ENCODE measurements at places on chromosomes 5 and 9.

DNA sequence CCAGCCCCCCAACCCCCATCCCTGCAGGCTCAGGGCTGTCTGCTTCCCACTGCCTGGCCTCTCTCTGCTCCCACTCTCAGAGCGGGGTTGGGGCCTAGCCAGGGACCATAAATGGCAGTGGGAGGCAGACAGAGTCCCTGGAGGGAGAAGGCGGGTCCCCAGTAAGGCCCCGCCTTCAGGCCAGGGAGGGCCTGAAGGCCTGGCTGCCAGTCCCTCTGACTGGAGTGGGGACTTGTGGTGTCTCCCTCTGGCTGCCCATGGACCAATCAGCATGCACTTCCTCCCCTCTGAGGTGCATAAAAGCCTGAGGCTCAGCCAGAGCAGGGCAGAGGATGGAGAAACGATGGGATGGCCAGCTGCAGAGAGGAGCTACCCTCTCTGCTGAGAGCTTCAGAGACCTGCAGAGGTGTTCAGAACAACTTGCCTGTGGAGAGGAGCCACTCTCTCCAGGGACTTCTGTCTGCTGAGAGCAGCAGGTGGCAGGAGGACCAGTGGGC is 2.7 kb upstream of the BTNL9 start:
- DNase-seq, result no peak

DNA sequence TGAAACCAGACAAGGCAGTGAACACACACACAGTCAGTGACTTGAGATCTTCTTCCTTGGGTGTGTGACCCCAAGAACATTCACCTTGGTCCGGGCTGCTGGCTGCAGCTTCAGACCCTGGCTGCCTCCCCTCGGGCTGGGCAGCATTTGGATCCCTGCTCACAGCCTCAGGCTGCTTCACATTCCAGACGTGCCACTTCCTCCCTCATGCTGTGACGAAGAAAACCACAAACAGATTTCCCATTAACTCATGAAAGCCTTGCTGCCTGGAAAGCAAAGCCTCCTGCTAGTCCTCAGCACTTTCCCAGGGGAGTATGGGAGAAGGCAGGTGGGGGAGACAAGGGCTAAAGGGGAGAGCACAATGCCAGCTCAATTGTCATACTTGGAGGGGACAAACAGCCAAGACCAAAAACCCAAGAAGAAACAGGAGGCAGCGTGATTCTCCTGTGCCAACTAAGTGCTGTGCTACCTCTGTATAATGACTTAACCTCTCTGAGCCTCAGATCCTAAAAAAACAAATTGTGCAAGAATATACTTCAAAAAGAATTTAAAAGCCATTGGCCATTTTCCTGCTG is 594.6 kb upstream of the BRINP1 start:
- DNase-seq, result no peak

GRCh38 chr5:76274571-76274970 is 128.5 kb upstream of the IQGAP2 start:
- no peak for DNase-seq

GRCh38 chr5:73339711-73340110 is 108.9 kb downstream of the FOXD1 start:
- no peak for DNase-seq

DNA sequence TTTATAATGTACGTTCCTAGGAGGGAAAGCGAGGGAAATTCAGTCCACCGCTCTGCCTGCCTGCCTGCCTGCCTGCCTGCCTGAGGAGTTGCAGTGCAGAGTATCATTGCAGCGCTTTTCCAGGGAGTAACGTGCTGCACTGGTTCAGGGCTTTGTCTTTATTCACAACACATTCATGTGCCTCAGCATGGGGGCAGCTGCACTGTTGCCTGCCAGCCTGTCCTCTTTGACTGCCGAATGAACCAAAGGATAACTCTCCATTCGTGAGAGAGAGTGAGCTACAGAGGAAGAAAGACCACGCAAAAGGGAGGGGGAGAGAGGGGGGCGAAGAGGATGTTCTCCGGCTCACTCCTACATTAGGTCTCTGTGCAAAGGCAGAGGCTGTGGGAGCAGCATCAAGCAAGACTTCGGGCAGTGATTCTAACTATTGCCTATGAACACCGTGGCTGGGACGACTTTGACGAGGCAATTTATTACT is 791.2 kb downstream of the MAT2B start:
- no peak for DNase-seq

GRCh38 chr5:126920291-126920690 is 110.1 kb downstream of the MARCHF3 start:
- no peak for DNase-seq

- DNase-seq, result no peak
Measured at GRCh38 chr5:35393901-35394300, 163.6 kb upstream of the PRLR start.

GRCh38 chr9:129945314-129945713 is 97.7 kb downstream of the FNBP1 start:
- no peak for DNase-seq

DNA sequence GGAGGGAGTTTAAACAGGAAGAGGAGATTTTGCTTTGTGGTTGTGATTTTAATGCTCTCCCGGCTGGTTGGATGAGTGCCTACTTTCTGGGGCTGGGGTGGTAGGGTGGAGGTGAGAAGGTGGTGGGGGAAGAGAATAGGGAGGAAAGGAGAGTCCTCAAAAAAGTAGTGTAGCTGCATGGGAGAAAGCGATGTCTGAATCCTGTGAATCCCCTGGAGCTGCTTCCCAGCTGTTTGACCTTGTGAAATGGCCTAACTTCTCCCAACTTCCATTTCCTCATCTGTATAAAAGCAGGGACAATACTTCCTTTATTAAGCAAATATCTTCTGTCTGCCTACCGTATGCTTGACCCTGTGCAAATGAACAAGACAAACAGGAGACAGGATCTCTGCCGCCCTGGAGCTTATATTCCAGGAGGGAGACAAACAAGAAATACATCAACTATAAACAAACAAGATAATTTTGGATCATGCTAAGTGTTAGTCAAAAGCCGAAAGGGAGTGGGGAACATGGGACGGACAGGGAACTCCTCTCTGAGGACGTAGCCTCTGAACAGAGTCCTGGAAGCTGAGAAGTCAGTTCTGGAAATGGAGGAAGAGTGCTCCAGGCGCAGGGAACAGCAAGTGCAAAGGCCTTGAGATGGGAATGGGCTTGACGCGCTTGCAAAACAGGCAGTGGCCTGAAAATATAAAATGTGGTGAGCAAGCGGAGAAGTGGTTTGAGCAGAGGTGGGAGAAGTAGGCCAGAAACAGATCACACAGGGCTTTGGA is 103.5 kb downstream of the SPRY4 start:
- DNase-seq, result no peak

DNA sequence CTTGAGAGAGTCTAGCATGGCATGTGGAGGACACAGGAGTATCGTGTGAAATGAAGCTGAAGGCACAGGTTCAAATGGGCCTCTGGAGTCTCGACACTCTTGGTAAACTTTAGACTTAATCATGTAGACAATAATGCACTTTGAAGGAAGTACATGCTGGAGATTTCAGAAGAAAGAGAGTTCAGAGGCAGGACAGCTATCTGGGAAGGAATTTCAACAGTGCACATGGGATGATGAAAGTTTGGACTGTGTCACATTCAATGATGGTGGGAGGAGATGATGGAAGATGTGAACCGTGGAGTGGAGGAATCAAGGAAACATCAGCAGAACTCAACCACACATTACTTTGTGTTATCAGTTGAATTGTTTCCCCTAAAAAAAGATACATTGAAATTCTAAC is 88.6 kb upstream of the PAPPA start:
- DNase-seq, result no peak

GRCh38 chr5:146018514-146019375 is 82.4 kb downstream of the SH3RF2 start:
- no peak for DNase-seq

DNA sequence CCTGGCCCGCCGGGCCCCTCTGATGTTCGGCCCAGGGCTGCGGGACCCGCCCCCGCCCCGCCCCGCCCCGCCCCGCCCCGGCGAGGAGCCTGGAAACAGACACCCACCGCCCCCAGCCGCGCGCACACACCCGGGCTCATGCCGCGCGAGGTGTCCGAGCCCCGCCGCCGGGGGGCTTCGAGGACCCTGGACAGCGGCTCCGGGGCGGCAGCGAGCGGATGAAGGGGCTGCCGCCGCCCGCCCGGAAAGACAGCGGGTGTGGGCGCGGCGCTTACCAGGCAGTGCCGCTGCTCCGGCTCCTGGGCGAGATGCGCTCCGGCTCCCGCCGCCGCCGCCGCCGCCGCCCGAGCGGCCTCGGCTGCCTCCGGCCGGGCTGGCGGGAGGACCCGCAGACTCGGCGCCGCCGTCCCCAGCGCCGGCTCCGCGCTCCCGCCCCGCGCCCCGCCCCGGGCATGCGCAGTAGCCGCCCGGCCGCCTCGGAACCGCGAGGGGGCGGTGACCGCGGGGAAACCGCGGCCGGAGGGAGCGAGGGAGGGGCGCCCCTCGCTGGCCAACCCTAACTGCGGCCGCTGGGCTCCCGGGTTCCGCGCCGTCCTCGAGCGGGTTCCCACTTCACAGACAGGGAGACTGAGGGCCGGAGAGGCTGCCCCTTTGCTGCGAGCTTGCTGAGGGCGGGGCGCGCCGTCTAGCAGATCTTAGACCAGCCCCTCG is at the start of gene GPRIN1:
TSS of gene GPRIN1 (minus strand) at position 433 of the 711 bp plus-strand sequence. CDS start 10,322 bp downstream, outside the sequence.
- peak; percentile 32 for DNase-seq

GRCh38 chr5:139374909-139375308 is 8.2 kb downstream of the SLC23A1 start:
- no peak for DNase-seq

GRCh38 chr5:8058616-8059190 is 189.8 kb downstream of the MTRR start:
- DNase-seq, result no peak

- no peak for DNase-seq
Measured at GRCh38 chr9:82732928-82733327, 330.0 kb downstream of the RASEF start.

GRCh38 chr9:7172154-7173115 is 414.7 kb downstream of the KDM4C start:
- no peak for DNase-seq

- no peak for DNase-seq
Measured at GRCh38 chr5:156386976-156387375, 60.0 kb downstream of the SGCD start.

GRCh38 chr5:1310118-1310517 is 15.2 kb upstream of the TERT start:
- no peak for DNase-seq

- DNase-seq, result no peak
Measured at GRCh38 chr9:92341578-92341977, 15.8 kb downstream of the CENPP start.

- DNase-seq, result no peak
Measured at GRCh38 chr9:32867026-32867425, 83.7 kb downstream of the TMEM215 start.

- DNase-seq, result no peak
Measured at GRCh38 chr9:85890962-85891361, 50.0 kb upstream of the NAA35 start.

DNA sequence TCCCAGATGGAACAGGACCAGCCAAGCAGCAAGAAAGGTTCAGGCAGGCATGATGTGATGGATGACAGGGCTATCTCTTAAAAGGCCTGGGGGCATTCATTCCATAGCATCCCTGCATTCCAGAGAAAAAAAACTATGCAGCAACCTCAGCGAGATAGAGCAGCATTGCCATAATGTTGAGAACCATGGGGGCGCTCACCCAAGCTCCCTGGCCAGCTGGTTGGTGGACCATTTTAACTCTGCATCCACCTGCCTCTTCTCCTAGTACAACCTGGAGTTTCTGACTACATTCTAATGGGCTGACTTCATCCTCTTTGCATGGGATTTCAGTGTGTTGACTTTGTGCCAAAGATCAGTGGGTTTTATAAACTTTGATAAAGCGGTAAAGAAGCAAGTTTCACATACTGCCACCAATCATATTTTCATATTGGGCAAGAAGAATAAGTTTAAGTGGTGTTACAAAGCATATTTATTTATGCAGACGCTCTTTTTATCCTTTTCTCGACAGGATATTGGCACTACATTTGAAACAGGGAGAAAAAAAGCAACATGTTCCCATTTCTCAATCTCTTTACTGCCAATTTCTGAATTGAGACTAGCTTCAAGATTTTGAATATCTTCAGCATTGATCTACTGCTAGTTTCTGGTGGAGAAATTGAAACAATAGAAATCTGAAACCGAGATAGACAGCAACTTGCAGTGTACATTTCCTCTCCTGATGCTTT is 378.3 kb upstream of the WWC1 start:
- DNase-seq, result no peak

- DNase-seq, result no peak
Measured at GRCh38 chr5:108251350-108251749, 130.5 kb downstream of the FBXL17 start.

All from stimulated activated CD8-positive, alpha-beta memory T cell treated with anti-CD3 and anti-CD28 coated beads, Interleukin-12 subunit alpha, Interleukin-12 subunit beta, amount 100 ng/mL, for 1 hour (primary cell).